ENCODE measurements at places on chromosomes 13 and 19.
A peak's percentile ranks its signal among the peaks of the same experiment; 100 is the strongest.

GRCh38 chr13:48496271-48497161 lies 36.4 kb downstream of the RCBTB2 start:
- no peak for DNase-seq

- DNase-seq = no peak
Measured at GRCh38 chr13:96431044-96431581, 341.2 kb downstream of the HS6ST3 start.

- DNase-seq = no peak
Measured at GRCh38 chr13:33262062-33262487, 23.5 kb downstream of the STARD13 start.

DNA sequence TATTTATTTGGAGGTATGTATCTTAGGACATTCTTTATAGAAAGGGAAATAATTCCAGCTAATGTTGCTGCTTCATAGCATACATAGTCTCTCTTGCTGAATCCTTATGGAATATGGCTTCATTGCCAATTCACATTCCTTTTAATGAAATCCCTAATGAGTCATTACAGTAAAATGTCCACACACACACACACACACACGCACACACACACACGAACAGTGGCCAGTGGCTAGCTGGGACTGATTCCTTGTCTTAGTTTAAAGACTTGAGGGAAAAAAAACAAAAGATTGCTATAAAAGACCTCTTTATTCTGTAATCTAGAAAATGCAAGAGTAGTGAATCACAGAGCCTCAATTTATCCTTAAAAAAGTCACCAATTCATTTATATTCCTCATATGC lies 301.6 kb downstream of the SLITRK6 start:
- peak; percentile 98 for DNase-seq

DNA sequence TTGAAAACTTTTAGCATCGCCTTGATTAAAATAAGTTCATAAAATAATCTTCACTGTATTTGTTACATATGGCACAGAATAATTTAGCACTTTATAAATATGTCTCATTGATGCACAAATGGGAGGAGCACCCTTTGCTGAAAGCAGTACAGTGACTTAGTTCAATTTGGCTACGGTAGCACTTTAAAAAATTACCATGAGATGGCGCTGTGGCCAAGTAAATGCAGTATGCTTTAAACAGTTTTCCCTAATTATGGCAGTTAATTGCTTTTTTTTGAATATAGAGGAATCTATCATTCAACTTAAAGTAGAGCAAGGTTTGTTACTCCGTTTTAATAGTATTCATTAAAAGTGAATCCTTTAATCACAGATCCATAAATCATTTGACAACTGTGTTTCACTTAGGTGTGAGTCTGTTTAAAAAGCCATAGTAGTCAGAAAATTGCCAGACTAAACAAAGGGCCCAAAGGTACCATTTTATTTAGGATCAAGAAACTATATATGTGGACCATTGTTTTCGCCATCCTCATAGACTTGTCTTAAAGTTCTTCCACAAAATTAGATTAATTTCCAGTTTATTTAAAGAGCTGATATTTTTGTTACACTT lies 34.7 kb upstream of the ESD start:
- peak; percentile 59 for DNase-seq
